ENCODE measurements at places on chromosomes 1 and 21.

- no peak for DNase-seq
Measured at GRCh38 chr1:237864338-237865244, 26.1 kb downstream of the ZP4 start.

DNA sequence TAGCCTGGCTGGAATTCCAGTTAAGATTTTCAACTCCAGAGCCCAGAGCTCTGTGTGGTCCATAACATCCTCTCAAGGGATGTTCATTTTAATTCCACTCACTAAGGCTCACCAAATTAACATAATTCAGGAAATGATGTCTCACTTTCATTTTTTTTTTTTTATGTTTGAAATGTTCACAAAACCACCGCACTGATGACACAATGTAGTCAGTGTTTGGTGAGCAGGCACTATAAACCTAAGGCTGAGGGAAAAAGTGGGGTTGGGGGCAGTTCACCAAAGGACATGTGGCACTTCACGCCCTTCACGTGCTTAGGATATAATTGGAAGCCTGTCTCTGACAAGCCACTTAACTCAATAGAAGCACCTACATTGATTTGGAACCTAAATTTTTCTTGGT, 177.3 kb upstream of the CAMK1G start:
- DNase-seq, result no peak

GRCh38 chr21:44789880-44790279, 11.7 kb downstream of the UBE2G2 start:
- DNase-seq, result no peak

DNA sequence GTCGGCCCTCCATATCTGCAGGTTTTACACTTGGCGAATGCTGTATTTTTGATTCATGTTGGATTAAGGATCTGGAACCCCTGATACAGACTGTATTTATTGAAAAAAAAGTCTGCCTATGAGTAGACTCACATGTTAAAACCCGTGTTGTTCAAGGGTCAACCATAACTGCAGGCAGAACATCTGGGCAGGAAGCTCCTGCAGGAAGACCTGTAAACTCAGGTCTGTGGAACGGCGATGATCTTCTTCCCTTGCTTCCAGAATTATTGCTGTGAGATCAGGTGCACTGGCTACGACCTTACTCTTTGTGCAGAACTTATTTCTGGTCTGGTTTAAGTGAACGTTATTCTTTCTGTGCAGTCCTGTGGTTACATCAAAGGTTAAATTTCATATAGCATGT, 96.6 kb downstream of the DISC1 start:
- no peak for DNase-seq

DNA sequence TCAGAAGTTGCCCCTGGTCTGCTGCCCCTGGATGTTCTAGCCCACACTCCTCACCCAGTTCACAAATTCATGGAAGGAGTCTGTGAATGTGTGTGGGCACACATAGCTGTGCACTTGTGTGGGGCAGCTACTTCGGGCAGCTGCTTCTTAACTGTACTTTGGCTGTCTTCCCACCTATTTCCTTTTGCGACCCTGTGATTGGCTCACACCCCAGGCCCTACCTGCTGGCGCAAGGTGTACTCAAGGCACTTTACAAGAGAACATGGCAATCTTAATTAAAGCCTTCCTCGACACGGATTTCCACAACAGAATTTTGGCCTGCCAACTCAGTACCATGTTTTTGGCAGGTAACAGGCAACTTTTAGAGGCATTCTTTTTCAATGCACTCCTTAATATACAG, 86.5 kb upstream of the CTTNBP2NL start:
- no peak for DNase-seq

- DNase-seq, result no peak
Measured at GRCh38 chr1:15007842-15008241, 145.7 kb upstream of the TMEM51 start.

- DNase-seq, result no peak
Measured at GRCh38 chr1:217106231-217106901, 383.1 kb upstream of the ESRRG start.

DNA sequence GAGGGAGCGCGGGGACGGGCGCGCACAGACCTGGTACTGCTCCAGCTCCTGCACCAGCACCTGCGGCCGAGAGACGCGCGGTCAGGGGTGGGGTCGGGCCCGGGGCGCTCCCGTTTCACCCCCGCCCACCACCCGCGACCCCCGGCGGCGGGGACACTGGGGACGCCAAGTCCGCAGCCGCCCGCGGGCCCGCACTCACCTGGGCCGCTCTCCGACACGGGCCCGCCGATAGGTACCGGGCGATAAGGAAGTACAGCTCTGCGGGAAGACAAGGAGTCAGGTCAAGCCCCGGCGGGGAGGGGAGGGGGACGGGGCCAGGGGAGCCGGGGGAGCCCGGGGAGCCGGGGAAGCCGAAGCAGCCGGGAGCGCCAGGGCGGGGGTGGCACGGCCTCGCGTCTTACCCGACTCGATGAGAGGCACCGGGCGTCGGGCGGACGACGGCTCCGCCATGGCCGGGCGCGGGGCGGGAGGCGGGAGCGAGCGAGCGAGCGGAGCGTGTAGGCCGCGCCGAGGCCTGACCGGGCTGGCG, 326 bp downstream of the BRWD1 start:
- DNase-seq, result no peak

- DNase-seq, result no peak
Measured at GRCh38 chr1:185398599-185398998, 81.6 kb upstream of the IVNS1ABP start.

DNA sequence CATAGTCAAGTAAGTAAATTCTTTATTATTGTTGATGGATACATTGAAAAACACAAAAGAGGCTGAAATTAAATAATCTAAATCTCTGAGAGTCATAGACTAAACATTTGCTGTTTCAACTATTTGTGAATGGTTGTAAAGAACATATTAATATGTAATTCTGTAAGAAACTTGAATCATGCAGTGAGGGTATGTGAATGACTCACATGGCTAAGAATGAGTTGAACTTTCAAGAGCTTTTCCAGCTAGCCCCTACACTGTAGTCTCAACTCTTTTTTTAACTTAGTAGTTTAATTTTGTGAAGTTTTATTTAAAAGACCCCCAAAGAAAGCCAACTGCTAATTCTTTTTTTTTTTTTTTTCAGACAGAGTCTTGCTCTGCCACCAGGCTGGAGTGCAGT, 588.1 kb downstream of the DPYD start:
- DNase-seq, result no peak

DNA sequence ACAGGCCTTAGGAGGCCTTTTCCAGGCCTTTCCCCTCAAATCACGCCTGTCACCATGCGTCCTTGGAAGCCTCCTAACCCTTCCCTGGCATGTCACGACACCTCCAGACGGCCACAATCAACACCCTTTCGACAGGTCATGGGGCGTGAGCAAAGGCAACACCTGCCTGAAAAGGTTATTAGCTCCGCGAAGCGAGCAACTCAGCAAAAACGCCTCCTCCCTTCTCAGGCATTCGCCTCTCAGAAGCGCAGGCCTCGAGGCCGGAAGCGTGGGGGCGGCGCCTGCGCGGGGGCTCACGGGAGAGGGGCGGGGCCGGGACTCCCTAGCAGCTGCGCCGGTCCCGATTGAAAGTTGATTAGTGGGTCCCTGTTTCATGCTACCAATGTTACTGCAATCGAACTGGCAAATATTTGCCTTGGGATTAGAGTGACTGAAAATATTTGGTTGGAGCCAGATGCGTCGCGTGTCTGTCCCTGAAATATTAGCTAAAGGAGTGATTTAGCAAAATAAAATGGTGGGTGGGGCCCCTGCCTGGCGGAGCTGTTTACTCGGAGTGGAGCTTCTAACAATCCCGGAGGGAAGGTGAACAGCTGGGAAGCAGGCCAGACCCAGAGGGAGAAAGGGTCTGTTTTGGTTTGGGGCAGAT, 44.9 kb downstream of the GFI1 start:
- no peak for DNase-seq

DNA sequence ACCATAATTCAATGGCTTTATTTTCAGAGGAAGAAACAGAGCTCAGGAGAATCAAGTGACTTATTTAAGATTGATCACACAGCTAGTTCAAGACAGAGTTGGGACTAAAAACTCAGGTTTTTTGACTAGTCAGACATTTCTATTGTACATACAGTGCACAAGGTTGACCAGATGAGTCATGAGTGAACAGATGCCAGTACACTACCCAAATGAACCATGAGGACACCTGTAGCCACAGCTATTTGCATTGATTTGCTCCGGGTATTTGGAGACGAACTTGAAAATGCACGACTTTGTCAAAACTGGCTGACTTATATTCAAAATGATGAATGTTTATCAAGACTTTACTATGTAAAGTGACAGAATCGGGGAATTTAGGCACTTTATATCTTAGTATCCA, 161.7 kb upstream of the ST6GALNAC5 start:
- DNase-seq, result no peak

DNA sequence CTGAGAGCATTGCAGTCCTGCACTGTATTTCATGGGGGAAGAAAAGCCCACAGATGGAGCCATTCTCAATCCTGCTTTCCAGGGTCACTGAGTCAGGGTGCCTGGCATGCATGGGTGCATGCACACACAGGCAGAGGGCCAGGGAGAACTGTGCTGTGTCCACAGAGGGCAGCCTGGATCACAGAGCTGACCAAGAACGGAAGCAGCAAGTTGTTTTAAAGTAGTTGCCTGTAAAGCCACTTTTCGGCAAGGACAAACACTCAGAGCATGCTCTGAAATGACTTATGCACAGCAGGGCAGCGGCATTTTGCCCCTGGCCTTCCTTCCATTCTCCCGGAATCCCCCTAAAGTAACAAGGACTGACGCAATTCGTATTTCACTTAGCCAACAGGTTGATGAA, 3.6 kb downstream of the ERG start:
- DNase-seq, result no peak

DNA sequence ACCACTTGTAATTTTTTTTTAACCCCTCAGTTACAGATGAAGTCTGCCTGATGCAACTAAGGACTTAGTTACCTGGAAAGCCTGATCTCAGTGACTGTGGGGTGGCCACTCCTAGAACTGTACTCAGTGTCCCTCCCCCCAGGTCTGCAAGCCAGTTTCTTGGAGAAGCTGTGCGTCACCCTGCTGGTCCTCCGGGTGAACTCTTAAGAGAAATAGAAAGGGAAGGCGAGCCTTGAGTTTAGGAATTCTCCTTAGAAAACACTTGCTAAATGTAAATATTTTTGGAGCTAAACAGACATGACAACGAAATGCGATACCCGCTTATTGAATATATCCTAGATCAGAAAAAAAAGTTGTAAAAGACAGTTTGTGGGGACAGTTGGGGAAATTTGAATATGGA, 730 bp downstream of the SLC16A4 start:
- no peak for DNase-seq

- DNase-seq, result no peak
Measured at GRCh38 chr21:37437376-37438080, 71.0 kb downstream of the DYRK1A start.

DNA sequence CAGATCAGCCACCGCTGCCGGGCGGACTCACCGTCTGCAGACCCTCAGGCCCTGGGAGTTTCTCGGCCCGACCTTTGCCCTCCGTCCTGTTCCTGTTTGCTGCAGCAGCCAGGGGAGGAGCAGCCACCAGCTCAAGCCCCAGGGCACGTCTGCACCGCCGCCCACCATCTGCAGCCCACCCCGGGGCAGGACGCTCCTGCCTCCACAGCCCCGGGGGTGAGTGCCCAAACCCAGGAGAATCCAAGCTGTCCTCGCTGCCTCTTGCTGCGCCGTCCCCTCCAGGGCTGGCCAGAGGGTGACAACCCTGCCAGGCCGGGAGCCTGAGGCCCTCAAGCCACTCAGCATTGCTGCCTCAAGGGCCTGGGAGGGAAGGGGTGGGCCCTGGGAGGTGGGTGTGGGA, 1.2 kb upstream of the SLC25A34 start:
- no peak for DNase-seq

GRCh38 chr1:70627910-70628309, 216.8 kb downstream of the CTH start:
- DNase-seq, result no peak

- no peak for DNase-seq
Measured at GRCh38 chr1:63023171-63023570, 239.2 kb downstream of the ATG4C start.

- no peak for DNase-seq
Measured at GRCh38 chr1:204870160-204870912, at the start of gene NFASC. Gene NFASC, plus strand, starts transcription at chr1:204870862. Its CDS starts 73,454 bp downstream, at chr1:204944316.

GRCh38 chr1:43275826-43276620, 6.2 kb downstream of the TMEM125 start:
- DNase-seq, result no peak

- no peak for DNase-seq
Measured at GRCh38 chr1:119367432-119368124, 1.0 kb upstream of the HAO2 start.

- no peak for DNase-seq
Measured at GRCh38 chr1:18998016-18998724, 41.7 kb upstream of the IFFO2 start.

DNA sequence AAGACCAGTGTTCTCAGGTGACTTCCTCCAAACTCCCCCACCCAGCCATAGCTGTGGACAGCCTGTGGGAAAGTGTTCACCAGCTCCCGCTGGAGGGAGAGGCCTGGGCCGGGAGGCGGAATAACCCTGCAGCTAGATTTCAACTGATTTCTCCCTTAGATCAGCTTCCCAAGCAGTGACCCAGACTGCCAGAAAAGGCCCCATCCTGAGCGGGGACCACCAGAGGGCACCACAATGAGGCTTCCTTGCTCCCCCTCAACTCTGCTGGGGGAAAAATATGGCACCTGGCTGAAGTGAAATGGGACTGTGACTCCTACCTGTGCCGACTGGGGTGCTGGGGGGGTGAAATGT, 50.8 kb downstream of the RHBG start:
- no peak for DNase-seq

- DNase-seq, result no peak
Measured at GRCh38 chr1:221515496-221515895, 226.4 kb downstream of the DUSP10 start.

DNA sequence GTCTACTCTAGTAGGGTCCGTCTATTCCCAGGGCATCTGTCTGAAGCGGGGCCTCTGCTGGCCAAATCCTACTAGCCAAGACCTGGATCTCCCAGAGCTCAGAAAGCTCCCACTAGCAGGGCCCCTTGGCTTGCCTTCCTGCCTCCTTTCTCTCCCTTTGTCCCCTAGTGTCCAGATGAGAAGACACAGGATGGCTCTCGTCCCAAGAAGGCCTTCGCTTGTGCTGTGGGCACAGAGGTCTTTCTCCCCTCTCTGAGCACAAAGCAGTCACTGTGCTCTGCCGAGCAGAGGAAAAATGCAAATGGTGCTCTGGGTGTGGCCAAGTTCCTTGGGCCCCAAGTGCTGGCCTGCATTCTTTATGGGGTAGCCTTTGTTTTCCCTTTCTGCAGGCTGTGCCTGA, 13.0 kb upstream of the GPR137B start:
- DNase-seq, result no peak

DNA sequence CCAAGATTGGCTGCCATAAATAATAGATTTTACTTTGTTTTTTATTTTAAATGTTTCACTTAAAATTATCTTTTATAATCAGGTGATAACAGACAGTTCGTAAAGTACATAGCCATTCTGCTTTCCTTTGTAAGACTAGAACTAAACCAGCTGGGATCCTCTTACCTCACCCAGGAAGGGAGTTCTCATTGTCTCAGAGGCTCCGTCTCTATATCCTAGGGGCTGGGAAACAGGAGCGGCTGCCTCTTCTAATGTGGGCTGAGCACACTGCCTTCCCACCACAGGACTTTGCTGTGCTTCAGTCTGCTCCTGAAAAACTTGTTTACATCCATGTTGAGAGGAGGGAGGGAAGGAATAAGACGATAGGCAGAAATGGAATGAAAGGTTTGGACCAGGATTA, 45.6 kb upstream of the PGD start:
- no peak for DNase-seq

- DNase-seq, result no peak
Measured at GRCh38 chr1:7808253-7808844, 24.3 kb downstream of the PER3 start.

- no peak for DNase-seq
Measured at GRCh38 chr1:90144820-90145219, 149.9 kb downstream of the ZNF326 start.

All from esophagus squamous epithelium (tissue), 5 donors.